Activated CD4-positive, alpha-beta memory T cell treated with anti-CD3 and anti-CD28 coated beads for 36 hours (primary cell): ENCODE measurements at places on chromosomes 1 and 21.
A peak's percentile ranks its signal among the peaks of the same experiment; 100 is the strongest.

- no peak for DNase-seq
Observed at GRCh38 chr1:203860396-203861025, 888 bp upstream of the SNRPE start.

DNA sequence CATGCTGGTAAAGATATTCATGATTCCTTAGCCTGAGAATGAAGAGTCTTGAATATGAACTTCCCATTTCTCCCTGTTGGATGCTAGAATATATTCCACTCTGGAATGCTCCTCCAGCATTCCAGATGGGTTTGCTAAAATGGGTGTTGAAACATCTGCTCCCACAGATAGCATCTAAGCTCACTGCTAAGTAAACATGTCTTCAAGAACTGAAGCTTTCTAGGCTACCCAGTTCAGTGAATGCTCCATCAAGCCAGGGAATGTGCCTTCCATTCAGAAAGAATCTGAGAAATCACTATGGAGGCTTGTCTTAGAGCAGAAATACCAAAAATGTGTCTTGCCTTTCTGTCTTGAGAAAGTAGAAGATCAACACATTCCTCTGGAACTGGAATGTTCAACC lies 81.1 kb downstream of the TNFSF18 start:
- DNase-seq, result no peak

DNA sequence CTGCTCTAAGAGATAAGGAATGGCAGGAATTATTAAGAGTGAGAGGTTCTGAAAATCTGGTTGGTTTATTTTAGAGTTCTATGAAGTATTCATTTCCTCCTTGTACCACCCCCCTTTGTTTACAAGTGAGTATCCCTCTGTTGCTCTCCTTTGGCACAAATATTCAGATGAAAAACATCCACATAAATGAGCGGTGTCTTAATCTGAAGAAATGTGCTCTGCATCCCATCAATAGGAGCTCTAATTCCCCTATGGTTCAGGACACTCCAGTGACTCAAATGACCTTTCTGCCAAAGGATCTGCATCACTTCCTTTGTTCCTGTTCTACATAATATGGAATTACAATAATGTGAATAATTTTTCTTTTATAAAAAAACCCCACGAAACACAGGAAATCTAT lies 16.6 kb downstream of the DDAH1 start:
- DNase-seq, result no peak

DNA sequence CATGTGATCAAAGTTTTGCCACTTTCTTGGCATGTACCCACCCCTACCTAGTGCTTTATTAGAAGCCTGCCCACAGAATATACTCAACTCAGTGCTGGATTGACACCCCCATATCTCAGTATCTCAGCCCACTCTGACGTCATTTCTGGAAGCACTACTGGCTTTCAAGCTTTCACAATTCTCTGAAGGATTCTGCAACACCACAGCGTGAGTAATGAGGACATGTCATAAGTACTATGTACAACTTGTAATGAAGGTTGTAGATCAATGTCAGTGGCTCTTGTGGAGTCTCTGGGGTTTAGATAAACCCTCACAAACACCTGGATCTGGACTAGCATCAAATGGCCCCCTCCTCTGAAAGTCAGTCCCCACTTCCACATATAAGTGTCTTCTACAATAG lies 57.2 kb downstream of the TNFSF4 start:
- peak; percentile 13 for DNase-seq
